Stimulated activated CD4-positive, alpha-beta T cell treated with anti-CD3 and anti-CD28 coated beads, Interleukin-2, amount 100 ng/mL, for 48 hours (primary cell): ENCODE measurements at places on chromosomes 6 and 20.

DNA sequence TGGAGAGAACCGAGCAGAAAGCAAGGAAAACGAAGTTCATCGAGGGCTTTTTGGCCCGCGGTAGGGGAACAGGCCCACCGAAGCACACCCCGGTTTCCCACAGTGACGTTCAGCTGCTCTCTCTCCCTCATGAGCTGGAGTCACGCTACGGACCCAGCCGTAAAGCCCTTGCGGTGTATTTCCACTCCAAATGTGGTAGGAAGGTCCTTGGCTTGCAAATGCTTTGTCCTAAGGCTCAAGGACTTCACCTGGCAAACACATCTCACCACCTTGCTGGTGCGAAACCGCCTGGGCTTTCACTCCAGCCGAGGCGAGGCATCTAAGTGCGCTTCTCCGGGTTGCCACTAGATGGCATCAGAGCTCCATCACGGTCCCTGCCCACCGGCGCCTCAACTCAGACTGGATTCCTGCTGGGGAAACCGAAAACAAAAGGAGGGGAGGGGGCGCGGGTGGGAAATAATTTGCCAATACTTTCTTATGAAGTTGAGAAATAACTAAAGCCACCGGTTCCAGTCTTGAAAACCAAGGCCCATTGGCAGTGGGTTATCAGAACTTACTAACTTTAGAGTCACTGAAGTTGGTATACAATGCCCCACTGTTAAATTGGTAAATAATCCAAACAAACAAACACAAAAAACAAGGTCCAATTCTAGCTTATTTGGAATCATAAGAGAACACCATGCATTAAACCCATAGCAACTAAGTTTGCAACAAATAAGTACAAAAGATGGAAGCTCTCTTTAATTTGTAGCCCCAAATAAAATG, 13.4 kb upstream of the FOXC1 start:
- peak; percentile 54 for DNase-seq

- no peak for DNase-seq
These were observed 9.1 kb upstream of the SNX9 start for GRCh38 chr6:157813750-157814455.

DNA sequence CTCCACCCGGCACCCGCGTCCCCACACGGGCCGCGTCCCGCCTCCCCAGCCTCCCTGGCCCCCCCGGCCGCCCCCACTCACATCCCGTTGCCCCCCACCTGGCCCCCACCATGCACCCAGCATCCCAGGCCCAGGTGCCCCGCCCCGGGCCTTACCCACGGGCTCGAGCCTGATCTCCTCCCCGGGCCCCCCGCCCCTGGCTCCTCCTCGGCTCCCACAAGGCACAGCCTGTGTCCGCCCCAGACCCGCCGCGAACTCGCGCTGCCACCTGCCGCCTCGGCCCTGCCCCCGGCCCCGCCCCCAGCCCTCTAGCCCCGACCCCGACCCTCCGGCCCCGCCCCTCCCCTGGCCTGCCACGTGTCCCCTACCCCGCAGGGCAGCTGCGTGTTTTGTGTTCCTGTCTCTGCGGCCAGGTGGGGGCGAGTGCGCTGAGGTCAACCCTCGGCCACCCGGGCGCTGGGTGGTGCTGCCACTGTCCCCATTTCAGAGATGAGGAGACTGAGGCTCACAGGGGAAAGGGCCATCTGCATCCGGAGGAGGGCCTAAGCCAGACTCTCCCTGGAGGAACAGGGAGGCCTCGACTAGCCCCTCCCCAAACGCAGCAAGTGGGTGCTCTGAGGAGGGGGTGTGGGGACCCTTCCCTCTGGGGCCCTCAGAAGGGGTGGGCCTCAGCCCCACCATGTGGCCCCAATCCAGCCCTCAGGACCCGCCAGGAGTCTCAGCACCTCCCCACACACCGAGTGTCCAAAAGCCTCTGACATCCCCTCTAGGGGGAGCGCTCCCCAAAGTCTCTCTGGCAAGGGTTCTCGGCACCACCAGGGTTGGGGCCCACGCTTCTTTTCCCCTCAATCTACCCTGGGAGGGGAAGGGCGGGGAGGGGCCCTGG, 99.8 kb downstream of the TAF4 start:
- no peak for DNase-seq

DNA sequence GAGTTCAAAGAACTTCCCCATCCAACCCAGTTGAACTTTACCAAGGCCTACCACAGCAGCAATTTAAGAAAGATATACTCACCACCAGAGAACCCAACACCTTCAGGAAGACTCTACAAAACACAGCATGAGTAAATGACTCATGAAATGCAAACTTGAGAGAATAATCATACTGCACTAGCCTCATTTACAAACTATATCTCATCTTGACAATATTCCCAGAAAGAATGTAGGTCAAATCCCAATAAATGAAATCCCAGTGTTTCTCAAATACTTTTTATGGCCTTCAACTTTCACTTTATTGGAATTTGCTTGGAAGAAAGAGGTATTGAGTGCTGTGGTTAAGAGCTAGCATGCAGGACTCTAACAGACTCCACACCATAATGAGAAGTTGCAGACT, 60.0 kb downstream of the FYN start:
- DNase-seq = no peak

DNA sequence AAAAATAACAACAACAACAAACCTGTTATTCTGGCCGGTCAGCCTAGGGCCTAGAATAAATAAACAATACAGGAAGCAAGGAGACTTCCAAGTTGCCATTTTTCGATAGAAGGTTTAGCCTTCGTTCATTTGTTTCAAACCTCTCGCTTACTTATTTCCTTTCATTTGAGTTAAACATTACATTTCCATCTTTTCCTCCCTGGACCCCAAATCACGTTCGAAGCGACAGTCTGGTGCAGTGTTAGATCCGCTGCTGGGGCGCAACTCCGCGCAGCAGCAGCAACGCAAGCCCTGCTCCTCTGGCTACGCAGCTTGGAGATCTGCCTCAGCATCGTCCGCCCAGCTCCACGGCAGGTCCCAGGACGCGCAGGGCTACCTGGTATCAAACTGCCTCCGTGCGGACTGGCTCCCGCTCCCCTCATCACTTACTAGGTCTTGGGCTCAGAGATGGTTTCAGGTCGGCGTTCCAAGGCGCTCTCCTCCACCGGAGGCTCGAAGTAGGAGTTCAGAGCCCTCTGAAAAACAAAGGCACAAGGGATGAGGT, 530 bp downstream of the TDP2 start:
- no peak for DNase-seq

GRCh38 chr6:17268114-17268513, 13.0 kb upstream of the RBM24 start:
- DNase-seq = no peak

- no peak for DNase-seq
These were observed 147.7 kb upstream of the VGLL2 start for GRCh38 chr6:117117652-117118051.

GRCh38 chr6:163496205-163496604, 81.7 kb downstream of the QKI start:
- no peak for DNase-seq
